ENCODE measurements at places on chromosomes 12 and 14. TPM values are rescaled to one million over a fixed set of nuclear protein-coding genes. Genes with fewer than 3 reads are reported as not detected.

The TAS2R10 gene
- total RNA-seq = not detected

The LBHD2 gene
- total RNA-seq = not detected

The MGAT4C gene
- 0.09 TPM for total RNA-seq

The CD163 gene
- total RNA-seq = not detected

The IAPP gene
- total RNA-seq = not detected

The MRPL51 gene
- total RNA-seq = 337 TPM

The PABPN1 gene
- total RNA-seq = 164 TPM

The RHEBL1 gene
- total RNA-seq = 6.3 TPM

The P2RX2 gene
- total RNA-seq = not detected

The GNB3 gene
- total RNA-seq = 2.0 TPM

The CLEC2A gene
- not detected for total RNA-seq

The GALNT4 gene
- 5.1 TPM for total RNA-seq

The RNF34 gene
- total RNA-seq = 37.6 TPM

The GRIN2B gene
- 4.9 TPM for total RNA-seq

The KRT85 gene
- not detected for total RNA-seq

The RERG gene
- 0.47 TPM for total RNA-seq

The KRT74 gene
- total RNA-seq = not detected

The ASCL1 gene
- not detected for total RNA-seq

The SLC35F4 gene
- total RNA-seq = not detected

The RNASE2 gene
- not detected for total RNA-seq

The KIF5A gene
- 0.24 TPM for total RNA-seq

The SERPINA5 gene
- 0.29 TPM for total RNA-seq

The ZFHX2 gene
- 1.7 TPM for total RNA-seq

The CACNA2D4 gene
- total RNA-seq = not detected

The PLEKHH1 gene
- 4.3 TPM for total RNA-seq

The A2M gene
- not detected for total RNA-seq

The DBX2 gene
- not detected for total RNA-seq

The KRT79 gene
- not detected for total RNA-seq

The FOXN4 gene
- 0.12 TPM for total RNA-seq

The ANKRD33 gene
- total RNA-seq = 0.08 TPM

The DCD gene
- total RNA-seq = not detected

The FOS gene
- 8.9 TPM for total RNA-seq

The EIF2S3B gene
- total RNA-seq = 0.82 TPM

The NAP1L1 gene
- 608 TPM for total RNA-seq

The SIX6 gene
- not detected for total RNA-seq

The ANKRD13A gene
- total RNA-seq = 26.4 TPM

The ITFG2 gene
- total RNA-seq = 17.1 TPM

The CCDC196 gene
- total RNA-seq = not detected

The SRRM4 gene
- total RNA-seq = not detected

The RNASE3 gene
- not detected for total RNA-seq

The ITGA5 gene
- 93.8 TPM for total RNA-seq

The GPD1 gene
- 0.19 TPM for total RNA-seq

The TGM1 gene
- total RNA-seq = 1.2 TPM

The CARMIL3 gene
- total RNA-seq = 0.56 TPM

The MUCL1 gene
- not detected for total RNA-seq
